ENCODE measurements at places on chromosomes 2 and 18.

- no peak for DNase-seq
Observed at GRCh38 chr2:43267381-43267780, 41.0 kb upstream of the ZFP36L2 start.

GRCh38 chr18:59429608-59430007, 70.5 kb upstream of the LMAN1 start:
- no peak for DNase-seq

- DNase-seq: no peak
Observed at GRCh38 chr2:100446696-100447095, 23.6 kb upstream of the NMS start.

- no peak for DNase-seq
Observed at GRCh38 chr2:215430528-215431187, 5.2 kb downstream of the FN1 start.

GRCh38 chr2:153880926-153881325, 9.2 kb downstream of the GALNT13 start:
- no peak for DNase-seq

GRCh38 chr2:56806924-56807323, 623.1 kb downstream of the CCDC85A start:
- DNase-seq: no peak

GRCh38 chr2:170813611-170814532, 2.8 kb upstream of the GAD1 start:
- no peak for DNase-seq

GRCh38 chr18:58637946-58638345, 9.1 kb upstream of the ALPK2 start:
- no peak for DNase-seq

DNA sequence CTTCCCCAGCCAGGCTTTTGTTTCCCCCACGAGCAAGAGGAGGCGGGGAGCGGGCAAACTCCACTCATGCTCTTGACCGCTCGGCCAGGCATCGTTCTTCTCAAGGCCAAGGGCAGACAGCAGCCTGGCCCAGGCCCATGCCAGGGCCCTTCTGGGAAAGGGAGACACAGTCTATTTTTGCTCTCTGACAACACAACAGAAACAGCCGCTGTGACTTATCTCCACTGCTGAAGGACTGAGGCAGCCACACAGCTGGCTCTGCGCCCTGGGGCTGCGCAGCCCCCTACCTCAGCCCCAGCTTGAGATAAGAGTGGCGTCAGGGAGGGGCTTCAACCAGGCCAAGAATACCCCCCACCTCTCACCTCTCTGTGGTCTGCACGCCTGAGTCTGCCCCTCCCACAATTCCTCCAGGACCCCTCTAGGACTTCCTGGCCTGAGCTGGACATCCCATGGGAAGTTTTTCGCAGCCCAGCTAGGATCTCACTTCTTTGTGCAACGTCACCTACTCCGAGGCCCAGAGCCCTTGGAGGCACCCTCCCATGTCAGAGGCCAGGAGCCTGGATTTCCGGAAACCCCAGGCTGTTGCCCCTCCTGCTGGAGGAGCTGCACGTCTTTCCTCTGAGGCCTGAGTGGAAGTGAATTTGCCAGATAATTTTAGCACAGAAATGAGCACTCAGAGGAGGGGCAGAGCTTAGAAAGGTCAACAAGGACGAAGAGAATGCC, 118.9 kb upstream of the OTOS start:
- DNase-seq: no peak

DNA sequence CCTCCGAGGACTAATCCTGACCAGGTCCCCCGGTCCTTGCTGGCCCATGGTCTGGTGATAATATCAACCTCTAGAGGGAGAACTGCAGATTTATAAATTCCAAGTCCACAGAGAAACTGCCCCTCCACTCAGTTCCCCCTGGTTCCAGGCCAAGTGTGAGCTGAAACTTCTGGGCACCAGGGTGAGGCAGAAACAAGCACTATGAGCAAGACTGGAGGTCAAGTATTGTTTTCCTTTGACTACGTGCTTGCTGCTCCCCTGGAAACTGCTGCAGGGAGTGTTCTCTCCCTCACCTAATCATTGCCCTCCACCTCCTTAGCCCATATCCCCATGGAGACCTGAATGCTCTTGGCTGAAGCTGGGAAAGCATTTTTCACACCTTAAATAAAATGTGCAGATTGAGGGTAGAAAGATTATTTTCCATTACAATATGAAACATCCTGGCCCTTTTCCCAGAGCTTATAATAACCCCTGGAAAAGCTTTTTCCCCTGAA, 135.2 kb downstream of the RDH14 start:
- no peak for DNase-seq

GRCh38 chr18:64799376-64799775, 650.5 kb upstream of the LINC00305 start:
- DNase-seq: no peak

DNA sequence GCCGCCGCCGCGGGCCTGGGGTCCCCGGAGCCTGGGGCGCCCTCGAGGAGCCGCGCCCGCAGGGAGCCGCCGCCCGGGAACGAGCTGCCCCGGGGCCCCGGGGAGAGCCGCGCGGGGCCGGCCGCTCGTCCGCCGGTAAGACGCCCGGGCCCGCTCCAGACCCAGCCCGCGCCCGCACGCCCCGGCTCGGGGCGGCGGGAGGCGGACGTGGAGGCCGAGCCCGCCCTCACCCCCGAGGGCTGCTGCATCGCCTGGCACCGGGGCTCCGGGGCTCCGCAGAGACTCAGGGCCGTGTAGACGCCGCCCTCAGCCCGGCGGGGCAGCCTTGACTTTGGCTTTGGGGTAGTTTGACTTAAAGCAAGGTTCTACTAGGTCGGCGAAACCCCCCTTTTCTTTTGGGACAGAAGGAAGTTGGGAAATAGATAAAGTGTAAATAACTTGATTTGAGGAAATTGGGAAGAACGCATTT, 335 bp downstream of the ERFE start:
- no peak for DNase-seq

DNA sequence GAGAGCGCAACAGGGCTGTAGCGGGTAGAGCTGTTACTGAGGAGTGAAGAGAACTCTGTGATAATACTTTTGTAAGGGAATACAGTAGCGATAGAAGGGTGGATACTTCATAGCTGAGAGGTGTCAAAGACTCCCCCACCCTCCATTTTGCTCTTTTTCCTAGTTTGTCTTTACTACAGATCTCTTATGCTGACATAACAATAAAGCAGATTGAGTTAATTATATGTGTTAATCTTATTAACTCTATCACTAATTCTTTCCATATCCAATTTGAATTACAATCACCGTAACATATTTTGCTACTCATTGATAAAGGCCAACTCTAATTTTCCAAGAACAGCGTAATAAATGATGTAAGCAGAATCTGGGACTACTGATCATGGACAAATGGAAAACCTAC, 57.1 kb downstream of the UGP2 start:
- DNase-seq: no peak
